HT1080 (cell line): ENCODE measurements at places on chromosomes 2 and 18. TPM values are rescaled to one million over a fixed set of nuclear protein-coding genes. Genes with fewer than 3 reads are reported as not detected.

Gene PRLH
- total RNA-seq, result not detected in 2 replicates

GRCh38 chr2:194907569-194907968 lies 749.5 kb upstream of the SLC39A10 start:
- no peak for DNase-seq

DNA sequence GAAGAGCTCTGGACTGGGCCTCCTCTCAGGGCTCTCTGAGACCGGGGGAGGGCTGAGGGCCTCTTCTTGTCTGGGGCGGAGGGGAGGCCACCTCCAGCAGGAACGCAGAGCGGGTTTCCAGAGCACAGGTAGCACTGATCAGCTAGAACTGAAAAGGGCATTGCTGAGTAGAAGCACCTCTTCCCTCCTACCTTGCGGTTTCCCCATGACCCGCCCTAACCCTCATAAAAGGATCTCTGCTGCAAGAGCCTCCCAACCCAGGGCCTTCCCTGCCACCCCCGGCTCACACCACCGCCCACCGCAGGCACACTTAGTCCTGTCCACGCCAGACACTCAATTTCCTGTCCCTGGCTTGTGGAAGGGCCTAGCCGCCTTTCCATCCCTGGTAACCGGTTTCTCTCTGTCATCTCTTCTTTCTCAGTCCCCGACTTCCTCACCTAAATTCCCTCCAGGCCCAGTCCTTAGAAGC lies 966 bp downstream of the ADCY3 start:
- DNase-seq, result no peak

- DNase-seq, result no peak
Measured at GRCh38 chr2:117603567-117603966, 210.9 kb upstream of the DDX18 start.
